Inflammatory macrophage treated with lipopolysaccharide for 1 hour (primary cell): ENCODE measurements at places on chromosomes 5 and 9.

DNA sequence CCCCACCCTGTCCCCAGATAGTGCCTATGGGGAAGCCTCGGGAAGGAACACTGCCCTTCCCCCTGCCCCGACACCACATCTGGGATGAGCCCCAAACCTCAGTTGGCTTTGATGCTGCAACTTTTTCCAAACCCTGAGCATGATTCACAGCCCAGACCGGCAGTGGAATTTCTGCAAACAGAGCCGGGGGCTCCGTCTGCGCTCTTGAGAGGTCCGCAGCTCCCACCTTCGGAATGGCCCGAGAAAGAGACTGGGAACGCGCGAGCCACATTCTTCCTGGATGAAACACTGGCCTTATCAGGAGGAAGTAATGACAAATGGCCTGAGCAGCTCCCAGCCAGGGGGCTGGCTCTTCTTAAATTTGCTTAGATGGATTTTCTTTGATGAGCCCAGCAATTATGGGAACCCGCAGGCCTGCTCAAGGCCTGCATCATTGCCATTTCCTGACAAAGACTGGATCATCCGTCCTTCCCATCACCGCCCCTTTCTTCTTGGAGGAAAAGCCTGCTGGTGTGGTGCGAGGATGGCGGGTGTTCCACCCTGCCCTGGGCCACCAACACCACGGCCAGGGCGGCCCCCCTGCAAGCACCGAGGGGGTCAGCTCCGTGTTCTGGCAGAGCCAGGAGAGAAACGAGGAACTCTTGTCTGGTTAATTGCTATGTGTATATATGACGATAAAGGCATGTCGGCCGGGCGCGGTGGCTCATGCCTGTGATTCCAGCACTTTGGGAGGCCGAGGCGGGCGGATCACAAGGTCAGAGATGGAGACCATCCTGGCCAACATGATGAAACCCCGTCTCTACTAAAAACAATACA lies 38.8 kb upstream of the COL5A1 start:
- DNase-seq, result no peak

DNA sequence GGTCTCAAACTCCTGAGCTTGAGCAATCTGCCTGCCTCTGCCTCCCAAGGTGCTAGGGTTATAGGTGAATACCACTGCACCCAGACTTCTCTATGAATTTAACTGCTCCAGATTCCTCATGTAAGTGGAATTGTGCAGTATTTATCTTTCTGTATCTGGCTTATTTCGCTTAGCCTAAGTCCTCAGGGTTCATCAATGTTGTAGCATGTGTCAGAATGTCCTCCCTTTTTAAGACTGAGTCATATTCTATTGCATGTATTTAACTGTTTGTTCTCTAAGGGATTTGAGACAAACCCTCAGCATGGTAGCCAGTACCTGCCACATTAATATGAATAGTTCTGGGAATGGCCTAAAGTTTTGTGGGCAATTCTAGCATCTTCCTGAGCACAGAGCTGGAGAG lies 53.9 kb upstream of the TUT7 start:
- DNase-seq, result no peak

GRCh38 chr9:135552698-135553171 lies 6.8 kb downstream of the OBP2A start:
- no peak for DNase-seq

GRCh38 chr5:143372187-143372829 lies 31.2 kb downstream of the NR3C1 start:
- DNase-seq, result no peak
